ENCODE measurements at places on chromosomes 12 and 14.

DNA sequence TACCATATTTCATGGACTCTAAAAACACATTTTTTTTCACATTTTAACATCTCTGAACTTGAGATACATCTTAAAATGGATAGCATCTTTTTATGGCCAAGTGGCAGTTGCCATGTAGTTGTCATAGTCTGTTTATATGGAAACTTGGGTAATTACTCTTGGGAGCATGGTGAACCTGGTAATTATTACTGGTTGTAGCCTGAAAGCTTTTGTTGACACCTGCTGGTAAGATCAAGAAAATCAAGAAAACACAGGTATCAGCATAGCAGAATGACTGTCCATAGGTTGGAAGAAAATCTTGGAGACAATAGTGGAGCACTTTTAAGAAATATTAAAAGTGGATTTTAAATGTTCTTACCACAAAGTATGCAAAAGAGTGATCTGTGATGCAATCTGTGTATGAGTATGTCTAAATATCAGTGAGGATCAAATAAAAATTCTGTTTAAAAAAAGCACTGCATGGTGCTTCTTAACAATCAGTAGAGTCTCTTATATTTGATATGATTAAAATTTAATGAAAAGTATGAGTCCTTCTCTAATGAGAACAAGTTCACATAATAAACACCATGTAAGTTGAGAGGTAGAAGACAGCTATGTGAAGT lies 44.2 kb downstream of the TTC8 start:
- no peak for DNase-seq

GRCh38 chr14:104657101-104657524 lies 32.3 kb upstream of the INF2 start:
- DNase-seq, result peak; percentile 34

DNA sequence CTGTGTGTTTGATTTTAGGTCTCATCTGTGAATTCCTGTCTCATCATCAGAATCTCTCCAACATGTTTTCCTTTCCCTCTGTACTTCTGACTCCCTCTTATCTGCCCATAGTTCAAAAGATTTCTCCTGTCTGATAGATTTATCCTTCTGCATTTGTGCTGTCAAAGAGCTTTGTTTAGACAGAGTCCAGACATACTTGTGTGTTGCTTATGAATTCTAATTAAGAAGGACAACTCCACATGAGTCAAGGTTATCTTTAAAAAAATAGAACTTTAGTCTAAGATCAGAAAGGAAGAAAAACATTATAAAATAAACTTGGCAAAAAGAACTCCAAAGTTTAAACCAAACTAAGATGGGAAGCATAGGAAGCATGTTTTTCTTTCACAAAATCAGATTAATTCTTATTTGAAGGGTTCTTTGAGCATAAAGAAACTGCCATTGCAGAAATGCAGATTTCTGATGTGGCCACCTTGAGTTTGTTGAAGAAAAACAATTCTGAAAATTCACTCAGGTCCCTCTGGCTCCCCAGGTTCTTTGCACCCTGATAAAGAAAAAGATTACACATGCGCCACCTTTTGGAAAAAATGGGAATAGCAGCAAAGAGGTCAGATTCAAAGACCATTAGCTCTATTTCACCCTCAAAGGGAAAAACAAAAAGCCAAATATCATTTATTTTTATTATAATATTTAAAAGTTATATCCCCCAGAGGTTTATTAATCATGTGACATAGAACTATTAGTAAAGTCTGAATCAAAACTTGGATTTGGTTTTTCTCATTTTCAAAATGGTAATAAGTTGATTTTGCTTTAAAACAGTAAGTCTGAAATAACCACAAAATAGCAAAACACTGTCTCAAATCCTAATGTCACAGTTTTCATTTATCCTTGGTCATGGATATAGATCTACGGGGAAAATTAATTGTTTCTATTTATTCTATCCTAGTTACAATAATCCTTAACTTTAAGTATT lies 143.7 kb upstream of the DCN start:
- no peak for DNase-seq

GRCh38 chr12:25269701-25270100 lies 19.0 kb upstream of the KRAS start:
- DNase-seq, result no peak

DNA sequence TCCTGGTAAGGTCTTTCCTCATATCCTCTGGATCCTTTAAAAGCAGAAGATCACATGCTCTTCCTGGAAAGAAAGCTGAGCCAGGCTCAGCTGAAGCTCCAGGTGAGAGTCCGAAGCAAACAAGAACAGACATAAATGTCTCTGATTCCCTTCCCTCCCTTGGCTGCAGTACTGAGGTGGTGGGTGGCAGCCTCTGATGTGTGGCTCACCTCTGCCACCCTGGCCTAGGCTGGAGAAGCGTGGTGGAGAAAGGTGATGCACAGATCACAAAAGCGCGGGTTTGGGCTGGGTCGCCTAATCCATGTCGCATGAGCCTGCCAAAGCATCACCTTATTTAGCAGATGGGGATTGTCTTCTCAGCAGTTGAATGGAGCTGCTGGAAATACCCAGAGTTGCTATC lies 2.8 kb upstream of the KRT76 start:
- DNase-seq, result no peak

- DNase-seq, result no peak
These were observed 47.4 kb downstream of the SLC35F4 start for GRCh38 chr14:57818511-57818910.

DNA sequence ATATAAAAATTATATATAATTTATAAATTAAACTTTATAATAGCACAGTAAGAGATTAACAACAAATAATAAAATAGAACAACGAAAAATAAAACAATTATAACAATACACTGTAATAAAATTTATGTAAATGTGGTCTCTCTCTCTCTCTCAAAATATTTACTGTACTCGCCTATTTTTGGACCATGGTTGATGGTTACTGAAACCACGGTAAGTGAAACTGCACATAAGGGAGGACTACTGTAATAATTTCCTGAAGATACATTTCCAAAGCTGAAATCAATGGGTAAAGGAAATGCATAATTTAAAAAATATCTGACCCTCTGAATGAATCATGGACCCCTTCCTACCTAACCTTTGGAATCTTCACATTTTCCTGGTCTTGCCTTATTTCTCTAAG lies 48.9 kb downstream of the NTN4 start:
- DNase-seq, result no peak

- no peak for DNase-seq
These were observed 61.7 kb downstream of the DGLUCY start for GRCh38 chr14:91175291-91176201.

- no peak for DNase-seq
These were observed 61.5 kb downstream of the E2F7 start for GRCh38 chr12:77003914-77004313.

- DNase-seq, result peak; percentile 76
These were observed at the start of gene TMTC2 for GRCh38 chr12:82686168-82687020. TSS of gene TMTC2 (plus strand) at chr12:82686906.

GRCh38 chr12:104814944-104815343 lies 143.1 kb downstream of the SLC41A2 start:
- DNase-seq, result no peak

DNA sequence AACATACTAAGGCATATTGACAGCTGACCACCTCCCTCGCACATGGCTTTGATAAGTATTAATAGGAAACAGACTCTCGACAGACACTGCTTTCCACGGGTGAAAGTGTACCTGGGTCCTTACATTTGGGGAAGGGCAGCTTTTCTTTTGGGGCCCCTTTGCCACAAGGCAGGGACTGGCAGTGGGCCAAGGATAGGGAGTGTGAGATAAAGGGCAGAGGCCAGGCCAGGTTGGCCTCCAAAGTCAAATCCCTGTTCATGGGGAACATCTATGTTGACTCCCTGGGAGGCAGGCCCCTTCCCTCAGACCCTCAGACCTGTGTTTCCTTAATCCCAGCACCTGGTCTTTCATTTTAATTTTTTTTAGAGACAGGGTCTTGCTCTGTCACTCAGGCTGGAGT lies 19.4 kb upstream of the FBXO21 start:
- DNase-seq, result no peak

DNA sequence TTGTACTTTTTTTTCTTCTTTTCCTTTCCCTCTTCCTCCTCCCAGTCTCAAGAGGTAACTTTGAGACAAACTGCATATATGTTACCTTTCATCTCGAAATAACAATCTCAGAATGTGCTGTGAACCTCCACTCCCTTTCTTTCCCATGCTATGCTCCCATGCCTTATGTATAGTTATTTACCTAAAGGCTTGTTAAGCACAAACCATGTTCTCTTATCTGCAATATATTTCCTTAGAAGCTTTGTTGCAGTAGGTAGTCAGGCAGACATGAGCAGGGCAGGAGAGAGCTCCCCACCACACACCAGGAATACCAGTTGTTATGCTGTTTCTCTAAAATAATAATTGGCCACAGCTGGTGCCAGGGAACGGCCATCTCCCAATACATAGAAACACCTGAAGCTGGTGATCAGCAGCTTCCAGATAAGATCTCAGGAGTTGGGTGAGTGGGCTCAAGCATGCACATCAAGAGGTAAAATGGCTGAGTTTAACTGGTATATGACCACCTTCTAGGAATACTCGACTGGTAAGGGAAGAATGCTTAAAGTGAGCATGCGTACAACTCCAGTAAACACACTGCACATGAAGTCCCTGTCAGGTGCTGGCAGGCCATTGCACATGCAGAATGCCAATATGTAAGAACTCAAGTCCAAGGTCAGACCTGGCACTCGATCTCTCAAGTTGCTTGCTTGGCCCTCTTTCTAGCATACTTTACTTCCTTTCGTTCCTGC lies 14.8 kb upstream of the DHRS2 start:
- no peak for DNase-seq

- no peak for DNase-seq
These were observed 1.2 kb downstream of the LPCAT3 start for GRCh38 chr12:7016958-7017571.

DNA sequence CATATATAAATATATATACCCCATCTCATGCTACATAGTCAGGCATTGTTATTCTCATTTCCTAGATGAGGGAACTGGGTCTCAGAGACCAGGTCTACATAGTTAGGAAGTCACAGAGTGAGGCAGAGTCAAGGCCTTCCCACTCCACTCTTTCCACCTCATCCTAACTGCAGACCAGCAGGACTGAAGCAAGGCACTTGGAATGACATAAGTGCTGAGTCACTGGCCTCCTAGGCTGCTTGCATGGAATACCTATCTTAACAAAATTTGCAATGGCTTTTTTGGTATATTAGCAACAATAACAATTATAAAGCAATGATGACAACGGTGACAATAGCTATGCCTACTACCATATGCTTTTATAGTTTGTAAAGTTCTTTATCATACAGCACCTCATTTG lies 5.4 kb upstream of the ANO4 start:
- DNase-seq, result no peak

GRCh38 chr12:92955997-92956663 lies 27.0 kb upstream of the EEA1 start:
- DNase-seq, result no peak

- DNase-seq, result no peak
These were observed 88.5 kb upstream of the NCOR2 start for GRCh38 chr12:124655698-124656516.

DNA sequence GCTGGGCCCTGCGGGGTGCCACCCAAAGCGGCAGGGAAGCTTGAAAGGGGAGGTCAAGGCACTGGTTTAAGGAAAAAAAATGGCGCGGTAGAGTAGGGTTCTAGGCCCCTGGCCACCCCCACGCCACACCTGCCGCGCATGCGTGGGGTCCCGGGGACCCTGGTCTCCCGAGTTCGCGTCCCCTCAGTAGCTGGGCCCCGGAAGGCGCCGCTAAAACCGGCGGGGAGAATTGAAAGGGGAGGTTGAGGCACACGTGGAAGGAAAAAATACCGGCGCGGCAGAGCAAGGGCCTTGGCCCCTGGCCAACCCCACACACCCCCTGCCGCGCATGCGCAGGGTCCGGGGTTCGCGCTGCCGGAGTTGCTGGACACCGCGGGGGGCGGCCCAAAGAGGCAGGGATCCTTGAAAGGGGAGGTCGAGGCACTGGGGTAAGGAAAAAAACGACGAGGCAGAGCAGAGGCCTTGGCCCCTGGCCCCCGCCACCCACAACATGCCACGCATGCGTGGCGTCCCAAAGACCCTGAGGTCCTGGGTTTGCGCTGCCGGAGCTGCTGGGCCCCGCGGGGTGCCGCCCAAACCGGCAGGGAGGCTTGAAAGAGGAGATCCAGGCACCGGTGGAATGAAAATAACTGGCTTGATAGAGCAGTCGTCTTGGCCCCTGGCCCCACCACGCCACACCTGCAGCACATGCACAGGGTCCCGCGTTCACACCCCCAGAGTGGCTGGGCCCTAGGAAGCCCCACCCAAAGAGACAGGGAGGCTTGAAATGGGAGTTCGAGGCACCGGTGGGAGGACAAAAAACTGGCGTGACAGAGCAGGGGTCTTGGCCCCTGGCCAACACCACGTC lies 314.5 kb downstream of the ALG10 start:
- DNase-seq, result no peak

GRCh38 chr14:65434216-65434850 lies 21.8 kb downstream of the FUT8 start:
- DNase-seq, result no peak

DNA sequence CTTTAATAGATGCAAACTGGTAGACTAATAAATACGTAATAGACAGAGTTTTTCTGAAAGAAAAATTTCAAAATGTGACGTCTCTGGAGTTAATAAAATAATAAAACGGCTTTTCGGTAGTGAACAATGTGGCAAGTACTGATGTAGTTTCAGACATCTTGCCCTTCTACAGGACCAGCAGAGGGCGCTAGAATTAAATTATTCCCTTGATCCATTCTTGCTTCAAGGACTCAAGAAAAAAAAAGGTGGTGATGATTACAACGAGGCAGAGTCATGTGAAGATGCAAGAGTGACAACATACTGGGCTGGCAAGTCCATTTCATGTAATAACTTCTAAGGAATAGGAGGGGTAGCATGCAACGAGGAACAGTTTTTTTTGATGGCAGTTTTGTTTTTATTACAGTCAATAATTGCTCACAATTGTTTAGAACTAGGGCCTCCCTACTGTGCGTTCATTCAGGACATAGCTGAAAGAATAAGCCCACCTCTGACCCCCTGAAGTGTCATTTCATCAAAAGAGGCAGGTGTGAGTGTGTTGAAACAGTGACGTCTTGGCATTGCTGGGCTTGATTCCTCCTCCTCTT lies 101.0 kb upstream of the GZMB start:
- peak; percentile 43 for DNase-seq

GRCh38 chr12:95085612-95086011 lies 12.2 kb upstream of the NR2C1 start:
- DNase-seq, result no peak

DNA sequence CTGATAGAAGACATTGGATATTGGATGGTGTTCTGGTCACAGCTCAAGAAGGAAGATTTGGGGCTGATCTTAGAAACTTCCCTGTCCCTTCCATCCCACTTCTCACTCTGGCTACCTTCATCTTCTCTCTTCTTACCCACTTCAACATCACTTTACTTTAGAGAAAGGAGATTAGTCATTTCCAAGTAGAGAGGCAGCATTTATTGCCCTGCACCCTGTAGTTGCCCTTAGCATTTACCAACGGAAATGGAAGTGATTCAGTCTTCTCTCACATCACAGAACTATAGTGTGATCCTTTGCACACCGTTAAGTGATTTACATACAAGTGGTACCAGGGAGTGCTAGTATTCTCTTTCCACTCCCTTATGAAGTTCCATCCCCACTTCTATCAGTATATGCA lies 52.4 kb downstream of the PHLDA1 start:
- DNase-seq, result peak; percentile 49

- no peak for DNase-seq
These were observed 22.5 kb downstream of the E2F7 start for GRCh38 chr12:77042833-77043232.

- DNase-seq, result no peak
These were observed 139.6 kb downstream of the DYRK2 start for GRCh38 chr12:67788118-67788517.
